ENCODE measurements at places on chromosomes 5 and 9. TPM values are rescaled to one million over a fixed set of nuclear protein-coding genes. Genes with fewer than 3 reads are reported as not detected.

DNA sequence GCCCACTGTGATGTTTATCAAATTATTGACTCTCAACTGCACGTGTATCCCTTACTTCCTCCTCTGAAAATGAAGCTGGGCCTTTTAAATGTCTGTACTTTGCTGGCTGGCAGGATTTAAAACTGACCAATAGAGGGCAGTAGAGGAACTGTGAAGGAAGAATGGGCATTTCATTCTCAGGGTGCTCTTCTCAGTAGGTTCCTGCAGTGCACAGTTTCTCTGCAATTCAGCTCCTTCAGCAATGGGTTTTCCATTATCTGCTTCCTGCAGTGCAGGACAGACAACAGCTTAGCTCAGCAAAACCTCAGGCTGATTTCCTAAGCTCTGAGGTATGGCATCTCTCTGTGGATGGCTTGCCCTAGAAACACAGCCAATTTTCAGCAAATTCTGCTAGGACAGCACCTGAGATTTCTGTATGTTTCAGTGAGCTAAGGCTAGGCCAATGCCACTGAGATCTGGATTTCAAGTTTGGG lies 298.4 kb upstream of the PRDM9 start:
- no peak for DNase-seq
- H3K4me1 ChIP-seq, result no peaks in the 10 kb centered on the region
- no peak overlapping the region for H3K4me3 ChIP-seq
- no peaks in the 10 kb centered on the region for H3K27me3 ChIP-seq

- no peaks in the 10 kb centered on the region for H3K27me3 ChIP-seq
- H3K36me3 ChIP-seq, result peaks cover 25% of the 10 kb centered on the region
- DNase-seq, result no peak
- peak overlapping the region; percentile 61 for H3K4me3 ChIP-seq
- peaks cover 65% of the 10 kb centered on the region for H3K4me1 ChIP-seq
- H3K27ac ChIP-seq, result no peak overlapping the region
These were observed 1.2 kb upstream of the NSD1 start for GRCh38 chr5:177132136-177133095.

Gene CXXC5
- total RNA-seq, result 6.8 TPM

DNA sequence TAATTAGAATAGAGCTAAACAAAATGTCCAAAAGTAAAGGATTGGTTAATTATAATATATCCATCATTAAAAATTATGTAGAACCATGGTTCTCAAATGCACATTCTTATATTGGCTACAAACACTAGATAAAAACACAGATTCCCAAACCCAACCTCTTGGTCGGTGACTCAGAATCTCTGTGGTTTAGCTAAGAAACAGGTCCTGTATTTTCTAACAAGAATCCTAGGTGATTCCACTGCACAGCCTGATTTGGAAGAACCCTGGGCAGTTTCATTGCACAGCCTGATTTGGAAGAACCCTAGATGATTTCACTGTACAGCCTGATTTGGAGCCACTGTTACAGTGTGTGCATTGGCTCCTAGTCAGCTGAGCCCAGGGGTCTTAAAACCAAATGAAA lies 67.9 kb downstream of the KIAA1958 start:
- H3K27ac ChIP-seq, result no peak overlapping the region
- no peaks in the 10 kb centered on the region for H3K36me3 ChIP-seq
- no peak for DNase-seq
- no peak overlapping the region for H3K4me3 ChIP-seq
- peaks cover 2% of the 10 kb centered on the region for H3K4me1 ChIP-seq
- no peaks in the 10 kb centered on the region for H3K27me3 ChIP-seq

DNA sequence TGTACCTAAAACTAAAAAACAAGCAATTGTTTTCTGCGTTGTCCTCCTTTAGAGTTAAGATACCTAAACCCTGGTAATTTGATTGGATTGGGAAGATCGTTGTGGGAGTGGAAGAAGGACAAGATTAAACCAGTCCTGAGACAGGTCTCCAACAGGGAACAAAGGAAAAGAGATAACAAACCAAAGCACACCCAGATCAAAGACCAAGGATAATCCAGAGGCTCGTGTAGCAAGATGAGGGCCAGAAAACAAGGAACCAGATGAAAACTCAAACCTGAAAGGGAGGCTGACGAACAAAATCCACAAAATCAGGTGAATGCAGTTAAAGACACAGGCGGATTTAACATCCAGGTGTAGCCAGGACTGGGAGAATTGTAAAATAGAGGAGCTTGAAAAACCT lies 618.1 kb downstream of the SLCO4C1 start:
- H3K36me3 ChIP-seq, result no peaks in the 10 kb centered on the region
- no peak for DNase-seq
- no peak overlapping the region for H3K27ac ChIP-seq
- H3K4me1 ChIP-seq, result no peaks in the 10 kb centered on the region

Gene SLC36A2
- not detected for total RNA-seq

Gene CIZ1
- total RNA-seq, result 141 TPM

DNA sequence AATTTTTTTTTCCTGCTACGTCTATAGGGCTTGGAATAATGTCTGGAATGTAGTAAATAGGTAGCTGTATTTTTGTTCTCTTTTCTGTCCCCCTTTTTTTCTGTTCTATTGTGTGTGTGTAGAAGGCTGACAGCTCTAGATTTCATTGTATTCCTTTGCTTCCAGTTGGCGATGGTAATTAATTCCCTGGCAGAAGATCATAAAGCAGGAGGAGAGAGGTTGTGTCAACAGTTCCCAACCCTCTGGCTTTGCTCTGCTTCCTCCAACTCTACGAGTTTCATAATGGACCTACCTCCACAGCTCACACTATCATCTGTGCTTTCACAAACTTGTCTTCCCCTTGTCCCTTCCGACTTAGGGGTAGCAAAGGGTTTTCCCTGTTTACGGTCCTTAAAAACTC lies 117.9 kb upstream of the CDH18 start:
- H3K36me3 ChIP-seq, result no peaks in the 10 kb centered on the region
- H3K4me1 ChIP-seq, result no peaks in the 10 kb centered on the region
- DNase-seq, result no peak
- H3K27ac ChIP-seq, result no peak overlapping the region
- H3K4me3 ChIP-seq, result no peak overlapping the region
